ENCODE measurements at places on chromosomes 7 and 10.

- DNase-seq, result no peak
Measured at GRCh38 chr10:126459032-126459831, 71.0 kb upstream of the ADAM12 start.

GRCh38 chr7:8490391-8491045, 57.1 kb downstream of the NXPH1 start:
- DNase-seq, result no peak

- DNase-seq, result no peak
Measured at GRCh38 chr7:99409806-99410205, 1.0 kb downstream of the BUD31 start.

DNA sequence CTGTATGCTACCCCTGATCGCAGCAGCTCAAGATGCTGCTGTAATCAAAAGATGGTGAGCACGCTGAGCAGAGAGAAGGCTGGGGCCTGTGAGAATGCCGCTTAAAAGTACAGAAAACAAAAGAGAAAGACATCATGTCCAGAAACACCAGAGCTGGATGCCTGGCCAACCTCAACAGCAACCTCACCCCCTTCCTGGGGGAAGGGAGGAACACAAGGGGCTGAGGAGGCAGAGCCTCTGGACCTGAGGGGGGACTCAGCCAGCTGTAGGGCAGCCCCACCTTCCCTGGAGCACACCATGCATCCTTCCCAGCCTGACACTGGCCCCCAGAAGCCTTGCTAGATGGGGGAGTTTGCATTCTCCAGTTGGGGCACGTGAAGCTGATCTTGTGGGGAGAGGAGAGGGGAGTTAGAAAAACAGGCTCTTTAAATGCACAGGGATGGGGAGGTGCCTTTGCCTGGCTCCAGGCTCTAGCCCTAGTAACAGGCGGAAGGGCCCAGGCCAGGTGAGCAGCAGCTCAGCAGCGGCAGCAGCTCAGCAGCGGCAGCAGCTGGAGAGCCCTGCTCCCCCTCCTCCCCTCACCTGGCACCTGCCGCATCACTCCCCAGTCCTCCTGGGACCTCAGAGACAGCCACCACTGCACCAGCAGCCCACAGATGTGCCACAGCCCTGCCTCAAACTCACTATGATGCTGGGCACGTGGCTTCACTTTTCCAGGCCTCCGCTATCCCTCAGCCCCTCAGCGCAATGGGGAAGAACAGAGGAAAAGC, 156.3 kb downstream of the NEURL1 start:
- no peak for DNase-seq

DNA sequence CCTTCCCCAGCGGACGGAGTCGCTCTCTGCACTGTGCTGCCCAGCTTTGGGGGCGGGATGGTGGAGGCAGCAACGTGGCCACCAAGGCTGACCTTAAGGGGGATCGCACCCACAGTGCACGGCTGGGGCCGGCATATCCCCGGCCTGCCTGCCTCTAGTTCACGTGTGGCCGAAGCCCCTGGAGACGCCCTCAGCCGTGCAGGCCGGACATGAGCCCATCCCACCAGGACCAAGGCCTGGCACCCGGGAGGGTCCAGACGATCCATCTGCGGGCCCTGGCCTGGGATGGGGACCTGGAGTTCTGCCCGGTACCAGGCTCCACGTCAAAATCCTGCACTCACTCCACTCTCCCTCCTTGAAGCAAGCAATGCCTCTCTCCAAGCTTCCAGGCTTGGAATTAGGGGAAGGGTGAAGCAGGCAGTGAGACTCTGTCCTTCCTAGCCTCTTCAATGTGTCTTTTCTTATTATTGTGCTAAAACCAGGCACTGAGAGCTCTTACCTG, 520.8 kb downstream of the REEP3 start:
- DNase-seq, result no peak

GRCh38 chr7:94374231-94374630, 20.5 kb upstream of the COL1A2 start:
- no peak for DNase-seq

DNA sequence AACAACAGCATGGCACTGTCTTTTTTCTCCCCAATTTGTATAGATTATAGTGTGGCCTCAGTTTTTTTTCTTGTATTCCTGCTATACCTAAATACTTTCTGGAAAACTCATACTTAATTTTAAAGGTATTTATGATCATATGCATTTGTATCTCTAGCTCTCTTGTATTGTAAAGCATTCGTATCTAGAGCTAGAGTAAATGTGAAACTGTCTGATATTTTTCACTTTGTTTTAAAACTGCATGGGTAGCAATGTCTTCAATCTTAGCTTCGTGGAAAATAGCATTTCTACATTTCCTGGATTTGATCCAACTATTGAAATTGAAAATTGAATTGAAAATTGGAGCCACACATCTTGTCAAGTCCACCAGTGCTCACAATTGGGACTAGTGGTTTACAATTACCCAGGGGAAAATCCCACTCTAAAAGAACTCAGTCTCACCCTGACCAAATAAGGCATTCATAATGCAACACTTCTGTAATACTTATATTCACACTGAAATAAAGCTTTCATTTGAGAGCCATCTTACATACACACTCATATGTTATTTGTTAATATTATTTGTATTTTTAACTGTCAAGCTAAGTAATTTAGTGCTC, 51.3 kb upstream of the KLF6 start:
- DNase-seq, result no peak

DNA sequence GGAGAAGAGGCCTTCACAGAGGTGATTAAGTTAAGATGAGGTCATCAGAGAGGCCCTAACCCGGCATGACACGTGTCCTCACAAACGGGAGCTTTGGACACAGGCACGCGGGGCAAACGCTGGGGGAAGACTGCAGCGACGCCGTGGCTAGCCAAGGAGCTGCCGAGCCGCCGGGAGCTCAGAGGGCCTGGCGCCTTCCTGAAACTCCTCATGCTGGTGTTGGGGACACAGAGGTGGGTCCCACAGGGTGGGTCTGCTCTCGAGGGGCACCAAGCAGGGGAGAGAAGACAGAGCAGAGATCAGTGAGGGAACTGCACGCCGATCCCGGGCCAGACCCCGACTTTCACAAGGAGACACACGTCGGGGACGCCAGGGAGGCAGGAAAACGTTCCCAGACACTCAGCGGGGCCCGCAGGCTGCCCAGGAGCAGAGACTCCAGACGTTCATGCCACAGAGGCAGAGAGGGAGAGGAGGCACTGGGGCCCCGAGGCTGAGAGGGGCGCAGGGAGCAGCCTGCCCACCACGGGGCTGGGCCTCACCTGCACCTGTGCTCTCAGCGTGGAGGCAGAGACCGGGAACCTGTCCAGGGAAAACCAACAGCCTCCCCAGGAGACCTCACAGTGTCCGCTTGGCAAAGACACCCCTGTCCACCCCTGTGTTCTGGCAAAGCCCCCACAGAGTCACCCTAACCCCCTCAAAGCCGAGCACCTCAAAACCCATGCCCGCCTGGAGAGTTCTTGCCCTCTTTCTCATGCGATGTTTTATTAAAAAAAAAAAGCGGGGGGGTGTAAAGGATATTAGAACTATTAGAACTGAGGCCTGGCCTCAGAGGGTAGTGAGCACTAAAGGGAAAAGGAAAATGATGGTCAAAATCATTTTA, 103.8 kb downstream of the PDGFA start:
- no peak for DNase-seq

- no peak for DNase-seq
Measured at GRCh38 chr7:131218727-131219128, 108.9 kb upstream of the MKLN1 start.

- DNase-seq, result no peak
Measured at GRCh38 chr10:48976196-48976595, 36.6 kb upstream of the LRRC18 start.

DNA sequence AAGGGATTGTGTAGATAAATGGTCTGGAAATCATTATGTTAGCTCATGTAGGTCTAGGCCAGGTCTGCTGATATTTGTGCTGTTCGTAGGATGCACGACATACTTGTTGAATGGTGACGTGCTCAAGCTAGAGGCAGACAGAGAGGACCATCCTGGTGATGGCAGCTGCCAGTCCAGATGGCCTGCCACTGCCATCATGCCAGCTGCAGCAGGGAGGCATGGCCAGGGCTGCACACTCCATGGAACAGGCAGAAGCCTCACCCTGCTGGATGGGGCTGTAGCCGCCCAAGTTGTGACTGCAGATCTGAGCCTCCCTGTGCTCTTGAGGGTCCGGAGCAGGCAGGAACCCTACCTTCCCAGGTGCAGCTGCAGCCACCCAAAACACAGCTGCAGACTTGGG, 80.3 kb downstream of the SPDYE5 start:
- no peak for DNase-seq

GRCh38 chr7:116534790-116535189, 10.0 kb downstream of the CAV1 start:
- no peak for DNase-seq

DNA sequence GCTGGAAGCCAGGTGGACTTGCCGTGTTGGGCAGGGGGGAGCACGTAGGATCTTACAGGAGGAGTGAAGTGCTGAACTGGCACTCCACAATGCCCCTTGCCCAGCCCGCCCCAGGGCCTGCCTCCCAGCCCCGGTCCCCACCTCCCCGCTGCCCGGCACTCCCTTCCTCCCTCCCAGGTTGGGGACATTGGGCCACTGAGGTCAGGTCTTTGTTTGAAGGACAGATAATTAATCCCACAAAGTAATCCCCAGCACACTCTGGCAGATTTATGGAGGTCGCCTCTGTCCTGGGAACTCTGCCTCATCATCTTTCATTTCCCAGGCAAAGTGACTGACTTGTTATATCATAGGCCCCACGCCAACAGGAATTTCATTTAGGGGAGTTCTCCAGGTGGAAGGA, 122.8 kb downstream of the C10orf105 start:
- DNase-seq, result no peak

- DNase-seq, result no peak
Measured at GRCh38 chr7:107594961-107595737, 15.1 kb downstream of the BCAP29 start.

DNA sequence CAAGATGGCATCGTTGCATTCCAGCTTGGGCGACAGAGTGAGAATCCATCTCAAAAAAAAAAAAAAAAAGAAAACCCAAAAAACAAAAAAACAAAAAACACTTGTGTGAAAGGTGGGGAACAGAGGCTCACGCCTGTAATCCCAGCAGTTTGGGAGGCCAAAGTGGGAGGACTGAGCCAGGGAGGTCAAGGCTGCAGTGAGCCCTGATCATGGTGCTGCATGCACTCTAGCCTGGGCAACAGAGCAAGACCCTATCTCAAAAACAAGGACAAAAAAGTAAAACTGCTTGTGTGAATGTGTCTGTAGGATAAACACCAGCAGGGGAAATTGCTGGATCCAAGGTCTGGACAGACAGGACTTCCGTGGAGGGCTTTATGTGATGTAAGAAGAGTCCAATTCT, 4.5 kb downstream of the PAOX start:
- DNase-seq, result no peak

- no peak for DNase-seq
Measured at GRCh38 chr10:124992462-124993344, 50.8 kb downstream of the ZRANB1 start.

DNA sequence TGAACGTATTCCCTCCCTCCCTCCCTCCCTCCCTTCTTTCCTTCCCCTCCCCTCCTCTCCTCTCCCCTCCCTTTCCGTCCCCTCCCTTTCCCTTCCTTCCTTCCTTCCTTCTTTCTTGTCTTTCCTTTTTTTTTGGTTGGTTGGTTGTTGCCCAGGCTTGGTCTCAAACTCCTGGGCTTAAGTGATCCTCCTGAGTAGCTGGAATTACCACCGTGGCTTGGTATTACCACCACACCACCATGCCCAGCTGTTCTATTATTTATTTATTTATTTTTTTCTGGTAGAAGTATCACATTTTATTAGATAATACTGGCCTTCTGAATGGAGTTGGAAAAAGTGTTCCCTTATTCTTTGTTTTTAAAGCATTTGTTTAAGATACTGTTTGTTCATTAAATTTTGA, 95.9 kb downstream of the PHF14 start:
- DNase-seq, result no peak

GRCh38 chr10:79938728-79939406, 10.0 kb downstream of the SFTPD start:
- DNase-seq, result no peak

DNA sequence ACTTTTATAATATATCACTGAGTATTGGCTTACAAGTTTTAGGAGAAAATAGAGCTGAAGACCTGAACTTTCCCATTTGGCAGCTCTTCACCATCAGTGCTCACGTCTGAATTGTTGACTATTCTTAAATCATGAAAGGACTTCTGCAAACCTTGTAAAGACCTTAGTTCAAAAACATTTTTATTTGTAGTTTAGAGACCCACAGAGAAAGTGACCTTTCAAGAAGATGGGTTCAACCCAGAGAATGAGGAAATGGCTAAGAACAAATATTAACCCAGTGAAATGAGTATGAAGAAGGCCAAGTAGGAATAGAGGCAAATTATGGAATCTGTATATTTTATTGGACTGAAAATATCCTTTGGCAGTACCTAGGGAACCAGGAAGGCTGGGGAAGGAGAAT, 1151.1 kb downstream of the GATA3 start:
- no peak for DNase-seq

GRCh38 chr7:119748251-119748860, 524.6 kb upstream of the KCND2 start:
- DNase-seq, result no peak

GRCh38 chr7:95545007-95545615, 51.2 kb downstream of the PDK4 start:
- DNase-seq, result no peak

DNA sequence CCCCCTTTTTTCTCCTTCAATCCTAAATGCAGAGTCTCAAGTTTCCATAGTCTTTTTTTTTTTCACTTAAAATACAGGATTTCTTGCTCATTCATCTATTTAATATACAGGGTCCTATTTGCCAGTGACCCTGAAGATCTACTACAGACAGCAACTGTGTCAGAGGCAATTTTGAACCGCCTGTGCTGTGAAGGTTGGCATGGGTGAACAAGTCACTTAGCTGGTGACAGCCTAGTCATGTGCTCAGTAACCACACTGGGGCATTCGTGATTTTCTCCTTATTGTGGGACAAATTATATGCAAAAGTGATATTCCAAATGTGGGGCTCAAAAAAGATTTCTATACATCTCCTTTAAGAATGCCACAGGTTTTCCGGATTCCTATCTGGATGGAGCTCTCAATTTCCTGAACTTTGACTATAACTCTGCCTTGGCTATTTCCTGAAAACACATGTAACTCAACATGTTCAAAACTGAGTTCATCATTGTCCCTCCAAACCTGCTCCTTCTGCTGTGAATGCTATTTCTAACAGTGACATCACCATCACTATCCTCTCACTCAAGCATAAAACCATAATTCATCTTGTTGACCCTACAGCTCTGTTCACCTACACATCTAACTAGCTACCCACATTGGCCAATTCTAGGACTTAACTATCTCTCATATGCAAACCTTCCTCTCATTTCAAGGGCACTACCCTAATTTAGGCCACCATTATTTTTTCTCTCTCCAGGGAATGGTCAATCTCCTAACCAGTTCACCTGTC, 36.7 kb downstream of the CDK6 start:
- no peak for DNase-seq
